ENCODE measurements at places on chromosomes 5 and 9. TPM values are rescaled to one million over a fixed set of nuclear protein-coding genes. Genes with fewer than 3 reads are reported as not detected.

DNA sequence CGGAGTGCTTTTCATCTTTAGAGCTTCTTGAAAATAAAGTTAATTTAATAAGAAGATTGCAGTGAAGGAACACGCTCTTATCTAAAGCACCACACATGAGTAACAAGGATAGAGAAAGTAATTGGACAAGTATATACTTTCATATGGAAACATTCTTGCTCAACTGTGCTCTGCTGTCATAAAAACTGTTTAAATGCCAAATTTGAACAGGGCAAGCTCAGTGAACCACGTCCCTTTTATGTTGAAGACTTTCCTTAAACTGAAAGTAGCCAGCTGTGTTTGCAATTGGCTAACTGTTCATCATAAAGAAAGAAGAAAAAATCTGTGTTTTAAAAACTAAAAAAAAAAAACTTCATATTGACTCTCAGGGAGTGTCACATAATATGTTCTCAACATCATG is 1610.7 kb upstream of the C9orf72 start:
- ATAC-seq = no peak

- ATAC-seq = no peak
Observed at GRCh38 chr5:56993241-56993640, 41.3 kb upstream of the MIER3 start.

- no peak for ATAC-seq
Observed at GRCh38 chr5:100595152-100595811, 60.1 kb downstream of the FAM174A start.

Gene CCNJL
- 0.59 TPM for total RNA-seq

DNA sequence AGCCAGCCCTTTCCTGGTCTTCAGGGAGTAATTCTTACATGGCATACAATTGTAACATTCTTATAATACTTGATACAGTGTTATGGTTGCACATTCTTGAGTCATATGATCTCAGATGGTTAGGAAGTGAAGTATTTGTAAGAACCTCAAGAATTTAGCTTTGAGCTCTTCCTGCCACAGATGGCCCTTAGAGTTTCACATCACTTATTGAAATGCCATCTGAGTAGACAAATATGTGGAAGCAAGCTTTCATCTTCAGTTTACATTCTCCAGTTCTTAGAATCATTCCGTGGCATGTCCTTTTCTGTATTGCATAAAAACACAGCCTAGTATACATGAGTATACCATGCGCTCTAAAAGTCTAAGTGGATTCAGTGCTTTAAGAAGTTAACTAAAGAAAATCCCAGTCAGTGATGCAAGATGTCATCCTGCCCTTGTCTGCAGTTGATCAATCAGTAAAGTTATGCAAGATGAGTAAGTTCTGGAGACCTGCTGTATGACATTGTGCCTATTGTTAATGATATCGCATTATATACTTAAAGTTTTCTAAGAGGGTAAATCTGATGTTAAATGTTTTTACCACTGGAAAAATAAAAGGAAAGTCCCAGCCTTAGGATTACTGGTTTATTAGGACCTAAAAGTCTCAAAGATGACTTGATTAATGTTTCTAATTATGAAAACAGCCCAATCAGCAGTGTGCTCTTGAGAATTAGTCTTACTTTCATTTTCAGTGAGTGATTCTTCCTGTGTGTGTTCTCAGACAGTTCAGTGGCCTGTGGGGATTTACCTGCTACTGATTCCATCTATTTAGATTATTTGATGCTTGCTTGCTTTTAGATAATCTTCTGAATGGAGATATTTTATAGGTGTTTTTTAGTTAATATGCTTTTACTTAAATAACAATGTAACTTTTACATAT is 29.4 kb downstream of the RHOBTB3 start:
- peak; percentile 51 for ATAC-seq

Measured in motor neuron (in vitro differentiated cells).